ENCODE measurements at places on chromosomes 11 and 22.
A peak's percentile ranks its signal among the peaks of the same experiment; 100 is the strongest.

DNA sequence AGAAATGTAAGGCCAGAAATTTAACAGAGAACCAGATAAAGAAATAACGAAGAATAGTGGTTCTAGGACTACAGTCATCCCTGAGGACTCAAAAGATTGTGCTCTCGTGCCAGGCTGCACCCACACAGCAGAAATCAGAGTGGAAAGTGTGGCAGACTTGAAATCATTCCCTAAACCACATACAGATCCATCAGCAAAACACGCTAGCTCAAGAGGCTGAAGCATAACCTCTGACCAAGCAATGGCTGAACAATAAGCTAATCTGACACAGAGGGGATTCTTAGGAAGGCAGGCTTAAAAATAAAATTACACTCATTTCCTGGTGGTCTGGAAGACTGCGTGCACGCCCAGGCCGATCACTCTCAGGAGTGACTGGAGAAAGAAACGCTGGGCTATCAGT lies 19.0 kb downstream of the NCF4 start:
- DNase-seq, result no peak

DNA sequence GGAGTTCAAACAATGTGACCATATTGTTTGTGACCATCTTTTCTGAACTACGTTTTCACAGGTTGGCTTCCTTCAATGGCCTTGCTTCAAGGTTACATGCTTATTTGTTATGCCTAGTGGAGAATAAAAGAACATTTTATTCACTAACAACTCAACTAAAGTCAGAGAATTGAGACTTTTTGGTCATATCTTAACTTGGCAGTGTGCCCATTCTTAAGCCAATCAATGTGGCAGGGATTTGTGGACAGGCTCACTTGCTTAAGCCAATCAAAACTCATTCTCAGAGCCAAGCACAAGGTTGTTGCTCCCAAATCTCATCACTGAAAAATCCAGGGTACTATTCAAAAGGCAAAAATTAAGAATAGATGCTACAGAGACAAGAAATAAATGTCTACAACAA lies 455.8 kb upstream of the FAT3 start:
- DNase-seq, result no peak

DNA sequence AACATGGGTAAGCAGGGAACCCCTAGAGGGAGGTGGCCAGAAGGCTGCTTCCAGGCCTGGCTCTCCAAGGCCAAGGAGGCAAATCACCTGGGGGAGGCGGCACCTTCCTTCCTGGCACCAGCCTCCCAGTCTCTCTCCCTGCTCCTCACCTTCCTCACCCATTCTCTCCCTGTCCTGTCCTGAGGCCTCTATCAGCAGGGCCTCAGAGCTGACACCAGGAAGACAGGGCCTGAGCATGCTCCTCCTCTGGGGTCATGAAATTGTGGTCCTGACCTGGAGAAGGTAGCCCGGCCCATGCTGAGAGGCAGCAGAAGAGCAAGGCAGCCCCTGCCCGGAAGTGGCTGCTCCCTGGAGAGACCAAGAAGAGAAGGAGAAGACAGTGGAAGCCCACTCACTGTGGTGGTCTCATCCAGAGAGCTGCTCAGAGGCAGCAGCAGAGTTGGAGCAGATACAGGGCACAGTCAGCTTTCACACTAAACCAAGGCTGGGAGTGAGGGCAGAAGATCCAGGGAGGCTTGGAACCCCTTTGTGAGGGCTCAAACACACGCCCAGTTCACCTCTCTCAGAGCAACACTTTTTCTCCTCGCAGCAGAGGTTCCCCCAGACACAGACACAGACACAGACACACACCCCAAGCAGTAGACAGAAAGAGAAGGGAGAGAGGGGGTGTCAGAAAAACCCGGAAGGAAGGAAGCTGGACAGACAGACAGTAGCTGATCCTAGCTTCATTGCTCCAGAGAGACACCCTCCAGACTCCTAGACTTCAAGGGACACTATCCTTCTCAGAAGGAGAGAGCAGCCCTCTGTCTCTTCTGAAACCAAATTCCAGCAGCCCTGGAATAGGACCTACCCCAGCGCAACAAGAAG lies 1.8 kb downstream of the BCL9L start:
- no peak for DNase-seq

DNA sequence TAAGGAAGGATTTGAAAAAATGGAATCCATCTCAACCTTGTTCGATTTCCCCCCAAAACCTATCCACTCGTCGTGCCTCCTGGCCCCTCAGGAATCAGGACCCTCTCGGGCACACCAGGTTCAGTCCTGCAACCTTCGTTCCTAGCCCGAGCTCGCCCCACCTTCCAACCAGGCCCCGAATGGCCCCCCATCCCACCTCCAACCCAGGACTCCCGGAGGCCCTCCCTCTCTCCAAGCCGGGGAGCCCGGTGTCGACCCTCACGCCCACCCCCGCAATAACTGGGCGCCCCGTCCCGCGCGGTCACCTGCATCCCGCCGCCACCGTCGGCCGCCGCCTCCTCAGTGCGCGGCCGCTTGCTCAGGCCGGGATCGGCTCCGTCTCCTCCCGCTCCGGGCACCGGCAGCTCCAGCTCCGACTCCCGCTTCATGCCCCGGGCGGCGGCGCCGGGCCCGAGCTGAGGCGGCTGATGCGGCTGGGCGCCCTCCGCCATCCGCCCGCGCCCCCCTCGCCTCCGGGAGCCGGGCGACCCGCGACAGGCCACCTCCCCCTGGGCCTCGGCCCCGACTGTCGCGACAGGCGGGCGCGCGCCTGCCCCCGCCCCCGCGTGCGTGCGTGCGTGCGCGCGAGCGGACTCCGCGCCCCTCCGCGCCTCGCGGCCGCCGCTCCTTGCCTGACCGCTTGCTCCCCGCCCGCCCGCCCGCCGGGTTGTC lies 534 bp downstream of the RBFOX2 start:
- peak; percentile 29 for DNase-seq

DNA sequence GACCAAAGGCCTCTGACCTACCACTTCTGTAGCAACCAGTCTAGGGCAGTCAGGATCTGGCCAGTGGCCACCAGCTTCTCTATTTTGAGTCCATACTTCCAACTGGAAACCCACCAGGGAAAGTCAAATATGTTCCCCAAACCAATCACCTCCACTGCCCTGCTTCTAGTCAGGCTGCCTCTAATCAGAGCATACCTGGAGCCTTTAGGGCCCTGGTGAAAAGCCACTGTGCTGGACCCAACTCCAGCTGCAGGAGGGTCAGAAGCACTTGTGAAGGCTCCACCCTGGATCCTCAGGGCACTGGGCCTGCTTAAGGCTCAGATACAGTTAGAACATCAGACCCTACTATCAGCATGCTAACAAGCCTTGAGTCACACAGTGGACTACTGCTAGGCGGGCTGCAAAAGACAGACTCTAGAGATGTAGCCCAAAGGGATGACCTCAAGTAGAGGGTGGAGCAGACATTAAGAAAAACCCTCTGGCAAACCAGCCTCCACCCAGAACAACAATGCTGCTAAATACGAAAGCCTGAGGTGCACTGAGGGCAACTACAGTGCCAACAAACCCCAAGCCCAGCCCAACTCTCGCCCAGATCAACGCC lies 69.2 kb downstream of the DGCR2 start:
- no peak for DNase-seq

DNA sequence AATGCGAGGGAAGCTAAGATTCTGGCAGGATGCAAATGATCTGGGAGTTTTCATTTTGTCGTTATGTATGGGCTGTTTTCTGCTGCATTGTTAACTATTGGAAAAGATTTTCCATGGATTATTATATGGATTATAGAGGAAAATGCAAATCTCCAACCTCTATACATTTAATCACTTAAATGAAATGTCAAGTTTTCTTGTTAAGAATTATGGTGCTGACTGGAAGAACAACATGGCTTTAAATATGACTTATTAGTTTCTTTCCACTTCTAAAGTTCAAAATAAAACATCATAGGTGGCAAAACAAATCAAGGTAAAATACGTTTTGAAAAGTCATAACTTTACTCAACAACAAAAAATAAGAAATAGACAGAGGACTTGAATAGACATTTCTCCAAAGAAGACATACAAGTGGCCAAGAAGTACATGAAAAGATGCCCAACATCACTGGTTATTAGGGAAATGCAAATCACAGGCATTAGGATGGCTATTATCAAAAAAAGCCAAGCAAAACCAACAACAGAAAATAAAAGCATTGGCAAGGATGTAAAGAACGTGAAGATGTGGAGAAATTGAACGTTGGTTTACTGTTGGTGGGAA lies 56.2 kb upstream of the CLDN5 start:
- no peak for DNase-seq

DNA sequence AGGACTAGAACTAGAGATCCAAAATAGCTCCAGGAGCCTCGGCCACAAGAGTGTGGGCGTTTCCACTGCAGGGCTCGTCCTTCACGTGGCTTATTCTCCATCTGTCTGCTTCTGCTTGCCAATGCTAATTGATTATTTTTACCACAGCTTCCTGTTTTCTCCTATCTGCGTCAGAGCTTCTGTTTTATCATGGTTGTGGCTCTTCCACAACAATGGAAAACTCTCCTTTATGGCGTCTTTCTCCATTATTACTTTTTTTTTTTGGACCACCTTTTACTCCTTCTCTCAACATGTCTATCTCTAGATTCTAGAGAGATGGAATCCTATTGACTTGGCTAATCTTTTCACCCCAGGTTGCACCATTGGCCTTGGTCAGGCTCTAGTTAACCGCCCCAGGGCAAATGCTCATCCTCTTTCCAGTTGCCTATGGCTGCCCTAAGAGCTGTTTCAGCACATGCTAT lies 25.9 kb downstream of the CAT start:
- no peak for DNase-seq

DNA sequence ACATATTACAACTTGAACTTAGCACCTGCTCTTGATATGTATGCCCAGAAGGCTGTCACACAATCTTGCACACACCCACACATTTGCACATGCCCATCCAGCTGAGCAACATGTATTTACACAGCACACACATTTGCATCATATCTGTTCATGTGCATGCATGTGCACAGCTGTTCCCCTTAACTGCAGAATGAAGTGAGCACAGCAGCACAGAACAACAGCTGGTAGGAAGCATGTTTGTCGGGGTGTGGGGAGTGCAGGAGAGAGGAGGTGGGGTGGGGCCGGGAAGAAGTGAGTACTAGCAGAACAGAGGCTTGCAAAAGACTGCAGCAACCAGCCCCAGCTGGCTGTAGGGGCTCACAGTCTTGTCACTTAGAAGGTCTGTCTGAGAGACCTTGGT lies 296.5 kb downstream of the KIRREL3 start:
- no peak for DNase-seq

GRCh38 chr11:57255618-57256017 lies 18.6 kb upstream of the APLNR start:
- DNase-seq, result no peak

DNA sequence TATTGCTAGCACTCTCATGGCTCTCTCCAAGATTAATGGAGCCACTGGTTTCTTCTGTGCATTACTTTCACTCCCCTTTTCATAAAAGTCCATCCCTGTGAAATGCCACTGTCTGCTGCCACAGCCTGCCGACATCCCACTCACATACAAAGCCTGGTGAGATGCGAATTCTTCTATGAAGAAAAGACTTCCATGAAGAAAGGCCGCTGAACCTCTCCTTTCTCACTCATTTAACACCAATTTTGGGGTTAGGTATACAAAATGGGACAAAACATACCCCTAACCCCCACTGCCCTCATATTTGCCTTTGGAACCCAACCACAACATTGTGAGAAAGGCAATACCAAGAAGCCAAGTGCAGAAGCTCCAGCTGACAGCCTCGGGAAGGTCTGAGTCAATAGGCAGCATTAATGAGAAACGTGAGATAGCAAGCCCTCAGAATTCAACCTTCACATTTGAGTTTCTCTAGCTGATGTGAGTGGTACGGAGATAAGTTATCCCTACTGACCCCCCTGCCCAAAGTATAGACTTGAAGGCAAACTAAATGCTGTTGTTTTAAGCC lies 156.4 kb downstream of the ATG16L2 start:
- no peak for DNase-seq

DNA sequence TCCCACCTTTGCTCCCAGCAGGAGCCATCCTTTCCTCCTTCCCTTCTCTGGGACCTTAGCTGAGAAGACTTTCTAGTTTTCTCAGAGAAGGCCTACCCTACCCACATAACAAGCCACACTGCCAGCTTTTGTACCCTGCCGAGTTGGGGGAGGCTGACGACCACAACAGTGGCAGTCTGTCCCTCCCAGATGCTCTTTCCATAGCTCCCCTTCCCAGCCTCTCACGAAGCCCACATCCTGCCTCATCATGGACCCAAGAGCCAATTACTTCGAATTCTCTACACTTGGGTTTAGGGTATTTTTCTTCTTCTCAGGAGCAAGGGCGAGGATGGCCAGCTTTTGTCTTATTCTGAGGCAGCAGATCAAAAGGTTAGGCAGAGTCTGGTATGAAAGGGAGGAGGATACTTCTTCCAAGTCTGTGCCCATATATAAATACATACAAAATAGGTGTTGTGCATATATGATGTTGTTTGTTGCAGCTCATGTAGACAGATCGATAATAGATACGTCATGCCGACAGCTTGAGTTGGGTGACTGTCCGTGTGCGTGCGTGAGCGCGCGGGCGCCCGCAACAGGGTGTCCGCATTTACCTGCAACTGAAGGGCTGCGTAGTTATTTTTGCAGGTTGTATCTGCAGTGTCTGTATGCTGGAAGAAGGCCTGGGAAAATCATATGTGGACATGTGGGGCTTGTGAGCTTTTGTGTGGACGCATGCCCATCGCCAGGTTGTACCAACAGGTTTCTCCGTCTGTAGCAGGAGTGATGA lies 846 bp upstream of the NRGN start:
- no peak for DNase-seq

- no peak for DNase-seq
Observed at GRCh38 chr11:75625021-75625420, 43.8 kb downstream of the MAP6 start.

DNA sequence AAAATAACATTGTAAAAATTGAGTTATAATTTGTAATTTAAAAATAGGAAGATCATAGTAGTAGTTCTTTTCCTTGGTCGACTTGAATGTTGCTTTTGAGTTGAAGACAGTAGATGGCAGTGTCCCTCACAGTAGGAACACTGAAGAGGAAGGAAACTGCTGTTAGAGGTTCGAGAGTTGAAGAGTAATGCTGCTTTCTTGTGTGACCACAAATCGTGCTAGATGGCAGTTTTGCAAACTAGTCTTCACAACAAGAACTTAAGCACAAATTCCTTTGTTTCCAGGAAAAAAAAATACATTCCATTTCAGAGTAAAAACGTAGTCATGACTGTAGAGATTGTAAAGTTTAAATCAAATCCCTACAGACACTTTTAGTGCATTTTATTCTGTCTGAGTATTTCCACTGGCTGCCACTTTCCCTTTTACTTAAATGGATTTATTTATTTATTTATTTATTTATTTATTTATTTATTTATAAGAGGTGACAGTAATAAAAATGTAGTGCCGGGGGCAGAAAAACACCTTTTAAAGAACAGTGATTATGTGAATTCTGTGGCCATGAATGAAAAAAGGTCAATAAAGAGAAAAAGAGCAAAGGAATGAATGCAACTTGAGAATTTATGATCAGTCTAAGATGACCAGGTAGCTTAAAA lies 54.6 kb downstream of the SPECC1L start:
- DNase-seq, result peak; percentile 78

DNA sequence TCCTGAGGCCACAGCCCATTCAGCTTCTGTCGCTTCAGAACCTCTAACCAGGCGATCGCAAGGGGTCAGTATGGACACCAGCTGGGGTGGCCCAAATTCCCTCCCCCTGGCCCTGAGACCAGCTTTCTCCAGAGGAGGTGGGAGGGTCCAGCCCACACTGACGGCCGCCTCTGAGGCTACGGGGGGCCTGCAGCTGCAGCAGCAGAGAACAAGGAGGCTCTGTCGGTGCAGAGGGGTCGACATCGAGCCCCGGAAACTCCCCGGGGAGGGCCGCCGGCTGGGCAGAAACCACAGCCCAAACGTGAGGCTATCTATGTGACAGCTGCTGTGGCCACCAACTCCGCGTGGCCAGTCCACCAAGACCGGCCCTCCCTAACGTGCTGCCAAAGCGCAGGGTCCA lies 40.8 kb downstream of the ELFN2 start:
- no peak for DNase-seq
